Stomach (tissue), 19 donors: ENCODE measurements at places on chromosomes 7 and 10.

DNA sequence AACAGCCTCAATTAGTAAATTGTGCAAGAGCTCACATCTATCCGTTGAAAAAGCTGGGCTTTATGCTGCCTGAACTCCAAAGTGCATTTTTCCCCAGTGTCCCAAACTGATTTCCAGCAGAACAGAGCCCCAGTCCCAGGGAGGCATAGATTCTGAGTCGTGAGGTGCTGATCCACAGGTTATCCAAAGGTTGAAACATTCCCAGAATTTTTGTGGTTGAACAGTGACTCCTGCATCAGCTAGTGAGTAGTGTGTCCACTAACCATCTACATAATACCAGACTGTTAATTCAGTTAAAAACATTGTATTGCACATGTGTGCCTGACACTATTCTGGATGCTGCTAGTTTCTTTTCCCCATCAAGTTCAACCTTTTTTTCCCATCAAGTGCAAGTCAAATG, 761.5 kb downstream of the GATA3 start:
- H3K36me3 ChIP-seq, result no peaks in the 10 kb centered on the region
- no peaks in the 10 kb centered on the region for H3K4me1 ChIP-seq
- DNase-seq, result no peak

DNA sequence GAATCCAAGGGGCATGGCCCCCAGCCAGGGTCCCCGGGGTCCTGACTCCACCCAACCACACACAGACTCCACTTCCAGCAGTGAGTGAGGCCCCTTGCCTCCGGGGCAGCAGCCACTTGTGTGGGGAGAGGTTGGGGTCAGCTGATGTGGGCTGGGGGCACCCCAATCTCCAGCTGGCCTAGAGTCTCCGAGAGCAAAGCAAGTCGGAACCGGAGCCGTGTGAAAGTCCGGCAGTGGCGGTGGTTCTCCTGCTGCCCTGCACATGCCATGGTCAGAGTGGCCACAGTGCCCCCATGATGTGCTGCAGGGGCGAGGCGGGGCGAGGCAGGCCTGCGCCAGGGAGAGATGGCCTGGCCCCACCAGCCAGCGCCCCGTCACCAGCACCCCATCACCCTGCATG, 74.6 kb downstream of the PDGFA start:
- no peak overlapping the region for H3K4me3 ChIP-seq
- H3K27ac ChIP-seq, result no peak overlapping the region
- H3K27me3 ChIP-seq, result peaks cover 6% of the 10 kb centered on the region
- no peak for DNase-seq
- H3K36me3 ChIP-seq, result no peaks in the 10 kb centered on the region
- no peaks in the 10 kb centered on the region for H3K4me1 ChIP-seq

DNA sequence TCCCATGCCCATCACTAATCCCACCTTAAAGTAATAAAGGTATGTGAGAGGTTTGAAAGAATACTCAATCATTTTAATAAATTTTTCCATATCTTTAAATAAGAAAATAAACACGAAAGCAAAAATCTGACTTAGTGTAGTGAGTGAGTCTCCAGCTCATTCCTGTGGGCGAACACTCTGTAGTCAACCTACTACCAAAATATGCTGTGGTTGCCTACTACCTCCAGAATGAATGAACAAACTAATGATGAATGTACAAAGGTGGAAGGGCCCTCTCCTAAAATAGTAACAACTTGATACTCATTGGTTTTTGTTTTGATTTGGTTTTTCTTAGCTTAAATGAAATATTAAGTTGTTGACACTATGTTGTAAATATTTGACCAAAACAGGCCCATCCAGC, 195.5 kb upstream of the HPS1 start:
- H3K27ac ChIP-seq, result no peak overlapping the region
- no peaks in the 10 kb centered on the region for H3K4me1 ChIP-seq
- no peak overlapping the region for H3K4me3 ChIP-seq
- H3K27me3 ChIP-seq, result no peaks in the 10 kb centered on the region
- no peak for DNase-seq

DNA sequence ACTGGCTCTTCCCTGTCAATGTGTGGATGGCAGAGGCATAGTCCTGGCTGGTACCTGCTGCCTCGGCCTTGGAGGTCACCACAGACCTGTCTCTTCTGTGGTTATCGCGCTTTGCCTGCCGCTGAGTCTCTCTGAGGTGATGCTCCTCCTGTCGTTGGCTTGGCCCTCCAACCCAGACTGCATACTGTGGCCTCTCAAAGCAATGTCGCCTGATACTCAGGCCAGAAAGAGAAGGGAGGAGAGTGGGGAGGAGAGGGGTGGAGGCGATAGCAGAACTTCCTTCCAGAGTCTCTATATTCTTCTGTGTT, 133.2 kb upstream of the KCNMA1 start:
- H3K4me3 ChIP-seq, result no peak overlapping the region
- no peak for DNase-seq
- H3K27ac ChIP-seq, result no peak overlapping the region
- no peaks in the 10 kb centered on the region for H3K4me1 ChIP-seq
- no peaks in the 10 kb centered on the region for H3K36me3 ChIP-seq
- H3K27me3 ChIP-seq, result no peaks in the 10 kb centered on the region

DNA sequence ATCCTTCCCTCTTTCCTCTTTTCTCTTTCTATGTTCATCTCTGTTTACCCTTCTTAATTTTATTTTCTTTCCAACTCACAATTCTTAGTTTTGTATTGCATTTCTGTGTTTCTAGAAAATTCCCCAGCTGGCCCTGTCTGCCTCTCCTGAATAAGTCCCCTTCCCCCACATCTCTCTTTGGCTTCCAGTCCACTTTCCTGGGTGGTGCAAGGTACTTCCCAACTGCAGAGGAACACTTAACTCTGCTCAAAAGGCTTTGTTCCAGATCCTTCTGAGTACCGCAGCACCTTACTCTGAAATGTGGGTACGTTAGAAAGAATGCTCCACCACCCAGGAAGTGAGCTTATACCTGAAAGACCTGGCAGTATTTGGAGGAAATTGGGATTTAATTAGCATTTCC, 227.0 kb downstream of the TMEM178B start:
- H3K4me1 ChIP-seq, result no peaks in the 10 kb centered on the region
- no peaks in the 10 kb centered on the region for H3K36me3 ChIP-seq
- no peak overlapping the region for H3K4me3 ChIP-seq
- H3K27ac ChIP-seq, result no peak overlapping the region

DNA sequence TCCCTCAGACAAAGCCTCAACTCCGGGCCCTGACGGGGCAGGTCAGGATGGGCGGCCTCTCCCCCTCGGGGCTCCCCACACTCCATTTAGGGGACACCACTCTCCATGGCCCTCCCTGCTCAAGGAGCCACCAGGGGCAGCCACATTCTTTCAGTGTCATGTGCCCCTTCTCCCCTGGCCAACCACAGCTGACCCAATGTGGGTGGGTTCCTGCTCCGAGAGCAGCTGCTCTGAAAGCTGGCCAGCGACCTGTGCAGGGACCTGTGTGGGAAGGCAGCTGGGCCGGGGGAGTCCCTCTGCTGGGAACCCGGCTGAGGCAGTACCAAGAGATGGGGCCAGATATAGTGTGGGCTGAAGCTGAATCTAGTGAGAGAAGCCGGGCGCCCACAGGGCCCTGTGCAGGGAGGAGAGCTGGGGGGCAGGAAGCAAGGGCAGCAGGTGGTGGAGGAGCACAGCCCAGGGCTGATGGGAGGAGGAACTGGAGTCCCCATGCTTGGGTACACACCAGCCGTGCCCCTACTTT, 40.6 kb upstream of the NPFFR1 start:
- H3K27me3 ChIP-seq, result no peaks in the 10 kb centered on the region
- H3K27ac ChIP-seq, result no peak overlapping the region
- no peaks in the 10 kb centered on the region for H3K4me1 ChIP-seq
- no peak overlapping the region for H3K4me3 ChIP-seq

- DNase-seq, result no peak
- no peak overlapping the region for H3K4me3 ChIP-seq
- H3K27ac ChIP-seq, result no peak overlapping the region
- H3K36me3 ChIP-seq, result no peaks in the 10 kb centered on the region
- H3K27me3 ChIP-seq, result no peaks in the 10 kb centered on the region
Observed at GRCh38 chr7:93693796-93694195, 119.3 kb upstream of the CALCR start.

GRCh38 chr10:132526676-132527075, 10.9 kb upstream of the INPP5A start:
- no peak overlapping the region for H3K27ac ChIP-seq
- no peak for DNase-seq
- peaks cover 21% of the 10 kb centered on the region for H3K27me3 ChIP-seq
- H3K4me3 ChIP-seq, result no peak overlapping the region
- H3K36me3 ChIP-seq, result no peaks in the 10 kb centered on the region

GRCh38 chr10:90605506-90605905, 252.3 kb downstream of the HTR7 start:
- H3K4me1 ChIP-seq, result no peaks in the 10 kb centered on the region
- H3K27ac ChIP-seq, result no peak overlapping the region

DNA sequence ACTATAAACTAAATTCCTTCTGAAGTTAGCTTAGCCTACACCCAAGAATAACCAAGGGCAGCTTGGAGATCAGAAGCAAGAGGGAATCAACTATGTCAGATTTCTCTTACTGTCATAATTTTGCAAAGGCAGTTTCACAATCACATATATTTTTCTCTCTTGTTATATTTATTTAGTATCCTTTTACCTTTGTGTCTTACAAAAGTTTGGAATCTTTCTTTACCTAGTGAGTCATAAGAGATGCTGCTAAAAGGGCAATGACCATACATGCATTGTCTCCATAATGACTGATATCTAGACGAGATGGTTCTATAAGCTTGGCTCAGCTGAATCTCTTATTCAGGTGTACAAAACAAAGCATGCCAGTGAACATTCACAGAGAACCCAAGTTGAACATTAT, 61.1 kb downstream of the PPP1R17 start:
- H3K4me3 ChIP-seq, result no peak overlapping the region
- H3K4me1 ChIP-seq, result no peaks in the 10 kb centered on the region
- no peak for DNase-seq
- H3K36me3 ChIP-seq, result no peaks in the 10 kb centered on the region

DNA sequence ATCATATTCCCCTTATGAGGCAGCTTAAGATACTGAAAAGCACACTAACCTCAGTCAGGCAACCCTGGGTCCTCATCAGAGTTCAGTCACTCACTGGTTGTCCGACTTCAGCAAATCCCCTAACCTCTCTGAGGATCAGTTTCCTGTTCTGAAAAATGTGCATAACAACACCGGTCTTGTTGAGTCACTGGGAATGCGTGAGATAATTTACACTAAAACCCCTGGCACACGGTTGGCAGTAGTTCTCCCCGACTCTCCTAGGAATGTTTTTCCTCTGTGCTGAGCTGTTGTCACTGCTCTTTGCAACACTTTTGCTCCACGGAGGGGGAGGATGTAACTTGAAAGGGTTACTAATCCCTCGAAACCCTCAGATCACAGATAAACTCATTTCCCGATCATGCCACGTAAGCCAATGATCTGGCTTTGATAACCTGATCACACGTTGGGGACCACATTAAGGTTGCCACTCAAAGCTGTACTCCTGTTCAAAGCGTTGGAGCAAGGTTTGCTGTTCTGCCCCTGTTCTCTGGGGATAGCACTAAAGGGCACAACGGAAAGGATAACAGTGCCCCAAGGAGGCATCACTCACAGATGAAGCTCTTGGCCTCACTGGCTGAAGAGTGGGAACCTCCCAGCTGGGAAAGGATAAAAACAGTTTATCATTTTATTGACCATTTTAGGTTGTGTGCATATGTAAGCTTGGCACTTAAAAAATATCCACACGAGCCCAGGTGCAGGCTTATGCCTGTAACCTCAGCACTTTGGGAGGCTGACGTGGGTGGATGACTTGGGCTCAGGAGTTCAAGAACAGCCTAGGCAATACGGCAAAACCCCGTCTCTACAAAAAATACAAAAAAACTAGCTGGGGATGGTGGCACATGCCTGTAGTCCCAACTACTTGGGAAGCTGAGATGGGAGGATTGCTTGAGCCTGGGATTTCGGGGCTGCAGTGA, 5.0 kb upstream of the RBM17 start:
- no peak overlapping the region for H3K4me3 ChIP-seq
- H3K4me1 ChIP-seq, result peaks cover 36% of the 10 kb centered on the region
- H3K27ac ChIP-seq, result no peak overlapping the region
- H3K36me3 ChIP-seq, result no peaks in the 10 kb centered on the region

DNA sequence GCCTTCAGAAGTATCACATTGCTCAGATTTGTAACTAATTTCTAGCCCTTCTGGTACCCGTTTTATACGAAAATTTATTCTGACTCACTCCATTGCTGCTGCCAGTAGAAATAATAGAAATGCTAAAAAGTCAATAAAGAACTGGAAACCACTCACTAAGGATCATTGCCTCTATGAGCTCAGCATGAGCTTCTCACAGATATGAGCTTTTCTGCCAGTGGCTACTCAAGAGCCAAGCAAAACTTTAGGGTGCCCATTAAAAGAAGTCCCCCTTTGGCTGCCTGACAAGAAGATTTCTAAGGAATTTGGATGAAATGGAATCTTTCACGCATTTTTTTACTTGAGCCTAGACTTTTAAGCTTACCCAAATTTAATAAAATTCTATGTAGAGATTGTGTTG, 52.5 kb downstream of the GPR37 start:
- no peak for DNase-seq
- no peak overlapping the region for H3K27ac ChIP-seq
- no peak overlapping the region for H3K4me3 ChIP-seq

DNA sequence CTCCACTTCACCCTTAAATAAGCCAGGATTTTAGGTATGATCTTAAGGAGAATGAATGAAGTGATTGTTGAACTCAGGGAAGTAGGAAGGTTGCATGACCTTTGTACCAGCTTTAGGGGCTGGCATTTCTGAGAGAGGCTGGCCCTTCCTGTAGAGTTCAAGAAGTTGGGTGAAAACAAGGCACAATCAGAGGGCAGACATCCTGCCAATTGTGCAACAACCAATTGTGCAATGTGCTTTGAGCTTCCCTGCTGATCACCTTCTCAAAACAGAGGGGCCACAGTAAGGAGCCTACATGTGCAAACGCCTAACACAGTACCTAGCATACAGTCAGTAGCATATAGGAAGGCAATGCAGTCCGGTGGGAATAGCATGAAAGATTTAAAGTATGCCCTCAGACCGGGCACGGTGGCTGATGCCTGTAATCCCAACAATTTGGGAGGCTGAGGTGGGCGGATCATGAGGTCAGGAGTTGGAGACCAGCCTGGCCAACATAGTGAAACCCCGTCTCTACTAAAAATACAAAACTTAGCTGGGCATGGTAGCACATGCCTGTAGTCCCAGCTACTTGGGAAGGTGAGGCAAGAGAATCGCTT, 5.4 kb downstream of the CPVL start:
- H3K27me3 ChIP-seq, result no peaks in the 10 kb centered on the region
- H3K36me3 ChIP-seq, result no peaks in the 10 kb centered on the region
- H3K4me1 ChIP-seq, result peaks cover 3% of the 10 kb centered on the region
- H3K27ac ChIP-seq, result no peak overlapping the region

- no peak overlapping the region for H3K4me3 ChIP-seq
- H3K27me3 ChIP-seq, result no peaks in the 10 kb centered on the region
- H3K4me1 ChIP-seq, result no peaks in the 10 kb centered on the region
- H3K27ac ChIP-seq, result no peak overlapping the region
Observed at GRCh38 chr10:84551437-84552120, 223.2 kb downstream of the CCSER2 start.

- H3K36me3 ChIP-seq, result peaks cover 4% of the 10 kb centered on the region
- H3K27me3 ChIP-seq, result no peaks in the 10 kb centered on the region
- H3K4me3 ChIP-seq, result peak overlapping the region; percentile 86
- H3K27ac ChIP-seq, result peak overlapping the region; percentile 99
Observed at GRCh38 chr7:44883961-44884620, 1.2 kb downstream of the PURB start.
